Activated T-helper 2 cell treated with anti-CD3 and anti-CD28 coated beads, Interferon-gamma antibody, Interleukin-2, Interleukin-4, amounts not matched to agents 10 μg/mL and 5 μg/mL and 100 μg/mL, durations not matched to agents 14 hours and 24 hours and 36 hours (primary cell): ENCODE measurements at places on chromosomes 12 and 14. TPM values are rescaled to one million over a fixed set of nuclear protein-coding genes. Genes with fewer than 3 reads are reported as not detected.
A peak's percentile ranks its signal among the peaks of the same experiment; 100 is the strongest.

- peaks cover 15% of the 10 kb centered on the region for H3K4me1 ChIP-seq
- H3K36me3 ChIP-seq, result no peaks in the 10 kb centered on the region
- DNase-seq, result no peak
- H3K4me3 ChIP-seq, result no peak overlapping the region
These were observed 190.3 kb upstream of the CRY1 start for GRCh38 chr12:107283652-107284051.

DNA sequence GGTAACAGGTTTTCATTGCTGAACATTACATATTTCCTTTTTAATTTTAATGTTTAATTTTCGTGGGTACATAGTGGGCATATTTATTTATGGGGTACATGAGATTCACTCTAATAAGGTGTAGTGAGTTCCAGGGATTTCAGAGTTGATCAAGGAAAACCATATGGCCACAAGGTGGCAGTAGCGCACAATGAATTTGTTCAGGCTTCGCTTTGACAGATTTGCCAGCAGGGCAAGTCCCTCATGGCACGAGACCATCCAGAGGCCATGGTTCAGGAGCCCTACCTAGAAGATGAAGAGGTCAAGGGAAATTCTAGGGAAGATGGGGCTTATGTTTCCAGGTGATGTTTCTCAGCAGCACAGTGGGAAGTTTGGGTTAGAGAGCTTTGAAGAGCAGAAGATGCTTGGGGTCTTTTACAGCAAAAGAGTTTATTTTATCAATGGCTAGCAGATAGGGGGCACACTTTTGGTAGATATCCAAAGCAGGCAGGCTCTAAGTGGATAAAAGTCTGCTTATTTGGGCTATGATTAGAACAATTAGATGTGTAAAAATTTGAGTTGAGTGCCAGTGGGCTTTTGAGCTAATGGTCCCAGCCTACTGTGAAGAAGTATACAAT, 1004.4 kb downstream of the AACS start:
- peak; percentile 27 for DNase-seq
- H3K4me3 ChIP-seq, result no peak overlapping the region
- no peaks in the 10 kb centered on the region for H3K36me3 ChIP-seq
- H3K27ac ChIP-seq, result no peak overlapping the region

GRCh38 chr12:53811606-53812005, 59.8 kb upstream of the CISTR start:
- H3K4me3 ChIP-seq, result no peak overlapping the region
- peaks cover 22% of the 10 kb centered on the region for H3K27me3 ChIP-seq
- H3K4me1 ChIP-seq, result no peaks in the 10 kb centered on the region
- H3K27ac ChIP-seq, result no peak overlapping the region

DNA sequence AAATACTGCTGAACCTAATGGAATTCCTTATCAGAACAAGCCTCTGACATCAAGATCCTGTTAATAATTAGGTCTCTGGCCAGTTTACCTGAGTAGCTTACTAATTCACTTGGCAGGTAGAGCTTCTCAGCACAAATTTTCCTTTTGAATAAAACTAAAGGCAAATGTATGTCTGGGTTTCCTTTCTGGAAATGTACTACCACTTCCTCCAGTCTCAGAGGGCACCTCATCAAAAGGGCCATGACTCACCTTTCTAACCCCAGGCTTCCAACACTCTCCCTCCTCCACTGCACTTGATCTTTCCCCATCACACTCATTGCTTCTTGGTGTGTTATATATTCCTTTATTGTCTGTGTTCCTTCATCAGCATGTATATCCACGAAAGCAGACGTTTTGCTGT, 90.5 kb downstream of the SLC2A13 start:
- H3K36me3 ChIP-seq, result no peaks in the 10 kb centered on the region
- no peak overlapping the region for H3K27ac ChIP-seq
- peaks cover 16% of the 10 kb centered on the region for H3K4me1 ChIP-seq
- H3K4me3 ChIP-seq, result no peak overlapping the region
- H3K27me3 ChIP-seq, result peaks cover 2% of the 10 kb centered on the region

DNA sequence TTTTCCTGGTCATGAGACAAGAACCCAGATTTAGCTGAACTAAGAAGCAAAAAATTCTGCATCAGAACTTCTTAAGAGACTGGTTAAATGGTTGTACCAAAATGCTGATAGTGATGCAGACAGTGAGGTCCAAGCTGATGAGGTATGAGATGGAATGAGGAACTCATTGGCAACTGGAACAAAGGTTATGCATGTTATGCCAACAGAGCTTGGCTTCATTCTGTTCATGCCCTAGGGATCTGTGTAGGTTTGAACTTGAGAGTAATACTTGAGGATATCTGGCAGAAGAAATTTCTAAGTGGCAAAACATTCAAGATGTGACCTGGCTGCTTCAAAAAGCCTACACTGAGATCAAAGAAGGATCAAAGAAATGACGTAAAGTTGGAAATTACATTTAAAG, 398.0 kb downstream of the FSCB start:
- H3K27me3 ChIP-seq, result no peaks in the 10 kb centered on the region
- no peaks in the 10 kb centered on the region for H3K4me1 ChIP-seq
- H3K36me3 ChIP-seq, result no peaks in the 10 kb centered on the region
- no peak overlapping the region for H3K4me3 ChIP-seq
- no peak for DNase-seq

KRT78 gene
- total RNA-seq, result not detected in 2 replicates

DNA sequence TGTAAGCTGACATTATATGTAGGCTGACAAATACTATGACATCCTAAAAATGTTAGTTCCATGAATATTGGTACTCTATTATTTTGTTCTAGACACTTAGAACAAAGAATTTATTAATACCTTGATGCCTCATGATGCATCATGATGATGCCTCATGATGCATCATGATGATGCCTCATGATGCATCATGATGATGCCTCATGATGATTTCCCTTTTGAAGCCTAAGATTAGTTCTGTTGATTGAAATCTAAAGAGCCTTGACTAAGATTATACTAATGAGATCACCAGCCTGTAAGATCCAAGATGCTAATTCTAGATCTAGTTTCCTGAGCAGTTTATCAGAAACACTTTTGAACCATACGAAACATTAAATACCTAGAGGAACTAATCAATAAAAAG, 4.6 kb upstream of the CEP128 start:
- no peak overlapping the region for H3K4me3 ChIP-seq
- H3K36me3 ChIP-seq, result peaks cover 2% of the 10 kb centered on the region
- peaks cover 23% of the 10 kb centered on the region for H3K4me1 ChIP-seq
- peaks cover 29% of the 10 kb centered on the region for H3K27me3 ChIP-seq
- no peak for DNase-seq
